ENCODE measurements at places on chromosomes 16 and 17. TPM values are rescaled to one million over a fixed set of nuclear protein-coding genes. Genes with fewer than 3 reads are reported as not detected.

Gene ADAD2
- 11.5 TPM for polyA plus RNA-seq

Gene CTRB2
- 0.35 TPM for polyA plus RNA-seq

Gene CLEC18B
- polyA plus RNA-seq = 5.4 TPM

Gene VTN
- 0.22 TPM for polyA plus RNA-seq

Gene LRRC46
- 0.53 TPM for polyA plus RNA-seq

Gene GOT2
- 66.1 TPM for polyA plus RNA-seq

Gene RAB34
- polyA plus RNA-seq = 42.2 TPM

Gene CYB561
- polyA plus RNA-seq = 35.0 TPM

Gene CCDC154
- 0.98 TPM for polyA plus RNA-seq

Gene NPIPB13
- 2.6 TPM for polyA plus RNA-seq

Gene KRTAP9-4
- not detected for polyA plus RNA-seq

Gene NHLRC4
- polyA plus RNA-seq = 0.11 TPM

Gene KCNG4
- not detected for polyA plus RNA-seq

Gene ACE
- polyA plus RNA-seq = 1.2 TPM

Gene SYT17
- polyA plus RNA-seq = 6.2 TPM

Gene TNFAIP1
- 9.7 TPM for polyA plus RNA-seq

Gene SGCA
- 10.0 TPM for polyA plus RNA-seq

Gene KRT39
- polyA plus RNA-seq = not detected

Gene NEUROD2
- polyA plus RNA-seq = not detected

Gene NHERF2
- polyA plus RNA-seq = 36.1 TPM

Gene CBX8
- polyA plus RNA-seq = 3.2 TPM

Gene REXO5
- 1.4 TPM for polyA plus RNA-seq

Gene EVPLL
- polyA plus RNA-seq = 14.4 TPM

Gene PRAC1
- polyA plus RNA-seq = 0.63 TPM

Gene MT1M
- polyA plus RNA-seq = 4.0 TPM

Gene PABPN1L
- polyA plus RNA-seq = 0.14 TPM

Gene SLC5A11
- polyA plus RNA-seq = 0.01 TPM

Gene ELMO3
- polyA plus RNA-seq = 21.5 TPM

Gene KRT20
- polyA plus RNA-seq = 0.07 TPM

Gene SRCIN1
- polyA plus RNA-seq = 2.5 TPM

Gene ACSM2A
- not detected for polyA plus RNA-seq

Gene SYCE1L
- 0.87 TPM for polyA plus RNA-seq

Gene CCDC144A
- polyA plus RNA-seq = 0.29 TPM

Gene LITAFD
- polyA plus RNA-seq = not detected

Gene FBXO39
- polyA plus RNA-seq = 0.28 TPM

Gene C17orf100
- polyA plus RNA-seq = 2.1 TPM

Gene TAT
- not detected for polyA plus RNA-seq

Gene DGKE
- 1.3 TPM for polyA plus RNA-seq

Gene ABCA8
- polyA plus RNA-seq = 2.8 TPM

Gene ACD
- polyA plus RNA-seq = 6.7 TPM

Gene ATP2A3
- 7.8 TPM for polyA plus RNA-seq

Gene HID1
- polyA plus RNA-seq = 6.6 TPM

Gene ARHGAP44
- polyA plus RNA-seq = 0.96 TPM

Gene KRT32
- 1.9 TPM for polyA plus RNA-seq

Gene LYRM1
- 15.9 TPM for polyA plus RNA-seq

Gene INCA1
- polyA plus RNA-seq = 1.2 TPM

Gene ZG16B
- 0.77 TPM for polyA plus RNA-seq

Gene MON1B
- polyA plus RNA-seq = 14.8 TPM

Gene SLFN11
- polyA plus RNA-seq = 2.7 TPM

Gene SAMD14
- 0.37 TPM for polyA plus RNA-seq

Gene ZSCAN10
- polyA plus RNA-seq = not detected

Gene C16orf89
- polyA plus RNA-seq = 0.26 TPM

Gene SECTM1
- 10.8 TPM for polyA plus RNA-seq

Gene STH
- polyA plus RNA-seq = not detected

Gene PPP1R27
- polyA plus RNA-seq = 0.98 TPM

Gene RHBDL3
- polyA plus RNA-seq = 0.58 TPM

Gene KRT12
- not detected for polyA plus RNA-seq

Gene LIG3
- polyA plus RNA-seq = 6.2 TPM
